Spleen (tissue), 13 donors: ENCODE measurements at places on chromosomes 11 and 22. TPM values are rescaled to one million over a fixed set of nuclear protein-coding genes. Genes with fewer than 3 reads are reported as not detected.

Gene KCNJ1
- 0.03 TPM for polyA plus RNA-seq

Gene SLC25A45
- polyA plus RNA-seq = 14.1 TPM

Gene NEFH
- 0.70 TPM for polyA plus RNA-seq

Gene HEPN1
- polyA plus RNA-seq = not detected

Gene KCNQ1OT1
- polyA plus RNA-seq = 0.02 TPM

Gene SPATA19
- 0.15 TPM for polyA plus RNA-seq

Gene TSGA10IP
- 0.24 TPM for polyA plus RNA-seq

Gene NXPE2
- polyA plus RNA-seq = not detected

Gene GALNT18
- polyA plus RNA-seq = 0.87 TPM

Gene TIMP3
- polyA plus RNA-seq = 19.7 TPM

Gene ACR
- polyA plus RNA-seq = 1.2 TPM

Gene GGTLC3
- polyA plus RNA-seq = not detected

Gene NCAM1
- 2.2 TPM for polyA plus RNA-seq

Gene CRYBA4
- polyA plus RNA-seq = 0.22 TPM

Gene CARNS1
- 1.8 TPM for polyA plus RNA-seq

Gene NTM
- 0.15 TPM for polyA plus RNA-seq

Gene IRAG1
- 3.3 TPM for polyA plus RNA-seq

Gene C11orf65
- 0.22 TPM for polyA plus RNA-seq

Gene RIMBP3B
- polyA plus RNA-seq = 0.07 TPM

Gene CEND1
- polyA plus RNA-seq = not detected

Gene BUD13
- polyA plus RNA-seq = 16.4 TPM

Gene ALDH3B2
- not detected for polyA plus RNA-seq

Gene CCDC81
- 0.74 TPM for polyA plus RNA-seq

Gene MS4A1
- polyA plus RNA-seq = 717 TPM

Gene PIWIL4
- 5.5 TPM for polyA plus RNA-seq

Gene ADM2
- 2.1 TPM for polyA plus RNA-seq

Gene RGL4
- polyA plus RNA-seq = 19.5 TPM

Gene SEPTIN3
- 0.09 TPM for polyA plus RNA-seq

Gene CD248
- 2.0 TPM for polyA plus RNA-seq

Gene SCGB1A1
- polyA plus RNA-seq = 0.35 TPM

Gene SCN3B
- 0.23 TPM for polyA plus RNA-seq

Gene PTPRCAP
- polyA plus RNA-seq = 557 TPM

Gene HTR3B
- polyA plus RNA-seq = not detected

Gene ANGPTL5
- polyA plus RNA-seq = not detected

Gene C11orf97
- not detected for polyA plus RNA-seq

Gene OR52I1
- not detected for polyA plus RNA-seq

Gene FAM118B
- polyA plus RNA-seq = 5.5 TPM

Gene WT1
- 4.4 TPM for polyA plus RNA-seq

Gene DMC1
- polyA plus RNA-seq = 0.16 TPM

Gene CALCA
- polyA plus RNA-seq = 0.26 TPM

Gene KRTAP5-8
- 0.13 TPM for polyA plus RNA-seq

Gene CDON
- polyA plus RNA-seq = 0.45 TPM

Gene NARS2
- polyA plus RNA-seq = 16.4 TPM

Gene RTN4RL2
- 0.29 TPM for polyA plus RNA-seq

Gene SLC17A6
- polyA plus RNA-seq = not detected

Gene TECTA
- polyA plus RNA-seq = 0.15 TPM

Gene MCAM
- 10.3 TPM for polyA plus RNA-seq

Gene BBOX1
- not detected for polyA plus RNA-seq

Gene CBLIF
- polyA plus RNA-seq = not detected

Gene CLDN5
- 69.3 TPM for polyA plus RNA-seq

Gene RNF121
- 6.5 TPM for polyA plus RNA-seq

Gene CD3E
- polyA plus RNA-seq = 51.4 TPM

Gene CRYBB3
- polyA plus RNA-seq = 0.80 TPM
